ENCODE measurements at places on chromosomes 2 and 18. TPM values are rescaled to one million over a fixed set of nuclear protein-coding genes. Genes with fewer than 3 reads are reported as not detected.

RHBDD1 gene
- total RNA-seq, result 5.3 TPM

UGT1A8 gene
- not detected for total RNA-seq

KCNE4 gene
- 14.1 TPM for total RNA-seq

RSAD2 gene
- not detected for total RNA-seq

CTNNA2 gene
- not detected for total RNA-seq

DLX2 gene
- not detected for total RNA-seq

MFF gene
- 99.8 TPM for total RNA-seq

CIDEA gene
- not detected for total RNA-seq

HSBP1L1 gene
- 15.8 TPM for total RNA-seq

TSPYL6 gene
- not detected for total RNA-seq

FEV gene
- not detected for total RNA-seq

NOSTRIN gene
- total RNA-seq, result 0.43 TPM

PAX8 gene
- 2.0 TPM for total RNA-seq

C2orf15 gene
- total RNA-seq, result not detected

RMDN2 gene
- total RNA-seq, result 3.9 TPM

QPCT gene
- 9.0 TPM for total RNA-seq

SLC1A4 gene
- total RNA-seq, result 15.0 TPM

EN1 gene
- total RNA-seq, result 5.7 TPM

GPATCH11 gene
- total RNA-seq, result 2.6 TPM

BOD1L2 gene
- not detected for total RNA-seq

CDCA7 gene
- 1.8 TPM for total RNA-seq

CCDC195 gene
- total RNA-seq, result not detected

CPS1 gene
- 12.9 TPM for total RNA-seq

MEP1B gene
- total RNA-seq, result not detected

AMER3 gene
- total RNA-seq, result not detected

RNF125 gene
- 2.2 TPM for total RNA-seq

FER1L5 gene
- under 0.01 TPM for total RNA-seq

All from pericardium fibroblast (primary cell).